ENCODE measurements at places on chromosomes 3 and 15.

DNA sequence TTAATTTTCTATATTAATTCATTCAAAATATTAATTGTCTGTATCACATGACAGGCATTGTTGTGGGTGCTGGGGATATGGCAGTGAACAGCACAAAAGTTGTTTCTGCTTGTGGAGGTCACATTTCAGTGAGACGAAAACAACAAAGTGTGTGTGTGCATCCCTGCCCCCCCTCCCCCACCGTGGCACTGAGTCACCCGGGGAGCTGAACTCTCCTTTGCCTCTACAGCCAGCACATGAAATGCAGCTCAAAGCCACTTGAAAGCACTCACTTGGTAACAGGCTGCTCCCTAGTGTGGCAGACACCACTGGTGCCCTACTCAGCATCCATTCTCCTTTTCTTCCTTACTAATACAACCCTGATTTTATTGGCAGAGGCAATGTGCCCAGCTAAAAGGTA, 16.9 kb upstream of the SCAMP5 start:
- peak; percentile 73 for DNase-seq

DNA sequence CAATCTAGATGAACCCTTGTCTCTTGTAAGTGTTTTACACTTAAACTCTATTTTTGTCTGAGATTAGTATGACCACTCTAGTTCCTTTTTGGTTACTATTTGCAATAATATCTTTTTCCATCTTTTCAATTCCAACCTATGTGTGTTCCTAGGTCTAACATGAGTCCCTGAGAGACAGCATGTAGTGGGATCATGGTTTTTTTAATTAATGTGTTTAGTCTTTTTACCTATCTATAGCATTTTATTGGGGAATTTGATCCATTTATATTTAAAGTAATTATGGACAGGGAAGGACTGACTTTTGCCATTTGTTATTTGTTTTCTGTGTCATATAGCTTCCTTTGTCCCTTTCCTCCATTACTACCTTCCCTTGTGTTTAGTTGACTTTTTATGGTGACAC, 21.7 kb downstream of the TNFSF10 start:
- no peak for DNase-seq

- DNase-seq: no peak
These were observed 521.2 kb upstream of the GOLIM4 start for GRCh38 chr3:168616915-168617314.

DNA sequence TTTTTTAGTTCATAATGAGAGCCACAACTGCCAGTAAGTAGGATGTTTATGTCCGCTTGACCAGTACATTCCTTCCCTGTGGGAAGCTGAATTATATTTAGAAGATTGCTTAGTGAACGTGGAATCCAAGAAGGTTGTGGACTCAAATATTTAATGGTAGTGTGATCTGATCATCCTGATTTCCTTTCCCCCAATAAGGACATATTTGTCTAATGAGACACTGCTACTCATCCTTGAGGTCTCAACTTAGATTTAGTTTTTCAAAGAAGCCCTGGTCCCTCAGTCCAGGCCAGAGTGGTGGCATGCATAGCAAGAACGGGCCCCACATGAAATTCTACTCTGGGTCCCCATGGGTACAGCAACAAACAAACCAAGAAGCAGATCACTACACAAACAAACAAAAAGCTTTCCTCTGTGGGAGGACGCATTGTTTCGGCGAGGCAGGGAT, 60.8 kb downstream of the USP13 start:
- no peak for DNase-seq

DNA sequence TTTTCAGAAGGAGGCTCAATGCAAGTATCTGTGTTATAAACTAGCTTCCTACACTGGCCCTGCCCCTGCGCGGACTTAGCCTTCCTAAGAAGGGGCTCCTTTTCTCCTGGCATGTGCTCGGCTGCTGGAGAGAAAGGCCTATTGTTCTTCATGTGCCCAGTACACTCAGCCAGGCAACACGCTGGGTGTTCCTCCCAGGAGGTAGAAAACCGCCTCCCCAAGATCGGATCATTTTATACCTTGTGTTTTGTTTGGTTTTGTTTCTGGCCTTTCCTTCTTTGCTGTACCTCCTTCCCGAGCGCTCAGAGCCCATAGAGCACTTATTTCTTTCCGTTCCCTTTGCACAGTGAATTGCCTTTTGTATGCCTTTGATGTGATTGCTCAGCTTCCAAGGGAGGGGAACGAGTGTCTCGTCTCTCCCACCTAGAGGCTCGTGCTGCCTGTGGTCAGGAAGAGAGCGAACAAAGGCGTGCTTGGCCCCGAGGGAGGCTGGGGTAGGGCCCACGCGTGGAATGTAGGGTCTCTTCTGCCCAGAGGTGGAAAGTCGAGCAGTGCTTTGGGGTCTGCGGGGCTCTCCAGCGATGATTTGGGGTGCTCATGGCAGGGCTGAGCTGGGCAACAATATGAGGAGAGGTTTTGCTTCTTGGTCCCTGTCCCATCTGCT, 30.0 kb downstream of the CCNL1 start:
- peak; percentile 85 for DNase-seq

All from islet precursor cell (in vitro differentiated cells).